ENCODE measurements at places on chromosomes 3 and 15. TPM values are rescaled to one million over a fixed set of nuclear protein-coding genes. Genes with fewer than 3 reads are reported as not detected.

Gene OR4F15
- total RNA-seq, result not detected

Gene TERC
- total RNA-seq, result 10.6 TPM

Gene PLA2G4E
- total RNA-seq, result 18.1 TPM

Gene MNS1
- total RNA-seq, result 2.4 TPM

Gene PPP2R3A
- total RNA-seq, result 11.4 TPM

All from esophagus mucosa (tissue), 1 donor.